NK-92 treated with Interleukin-12 subunit alpha and Interleukin-12 subunit beta, amount 100 ng/mL, for 24 hours (cell line): ENCODE measurements at places on chromosomes 16 and 17.

DNA sequence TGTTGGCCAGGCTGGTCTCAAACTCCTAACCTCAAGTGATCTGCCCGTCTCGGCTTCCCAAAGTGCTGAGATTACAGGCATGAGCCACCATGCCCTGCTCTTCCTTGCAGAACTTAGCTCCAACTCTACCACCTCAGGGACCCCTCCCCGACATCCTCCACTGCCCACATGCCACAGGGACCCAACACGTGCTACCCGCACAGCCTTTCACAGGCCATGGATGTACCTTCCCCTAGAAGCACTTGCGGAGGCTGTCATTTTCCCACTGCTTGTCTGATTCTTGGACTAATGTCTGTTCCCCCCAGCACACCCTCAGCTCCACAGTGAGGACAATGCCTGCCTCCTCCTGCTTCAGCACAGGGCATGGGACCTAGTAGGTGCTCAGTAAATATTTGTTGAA is 147.4 kb downstream of the ZNF423 start:
- DNase-seq: no peak

- no peak for DNase-seq
Observed at GRCh38 chr16:1741553-1742165, 29.7 kb downstream of the NME3 start.

GRCh38 chr16:62067182-62067581 is 30.9 kb upstream of the CDH8 start:
- no peak for DNase-seq

- DNase-seq: no peak
Observed at GRCh38 chr16:35642322-35642835, 2183.0 kb downstream of the TP53TG3F start.

DNA sequence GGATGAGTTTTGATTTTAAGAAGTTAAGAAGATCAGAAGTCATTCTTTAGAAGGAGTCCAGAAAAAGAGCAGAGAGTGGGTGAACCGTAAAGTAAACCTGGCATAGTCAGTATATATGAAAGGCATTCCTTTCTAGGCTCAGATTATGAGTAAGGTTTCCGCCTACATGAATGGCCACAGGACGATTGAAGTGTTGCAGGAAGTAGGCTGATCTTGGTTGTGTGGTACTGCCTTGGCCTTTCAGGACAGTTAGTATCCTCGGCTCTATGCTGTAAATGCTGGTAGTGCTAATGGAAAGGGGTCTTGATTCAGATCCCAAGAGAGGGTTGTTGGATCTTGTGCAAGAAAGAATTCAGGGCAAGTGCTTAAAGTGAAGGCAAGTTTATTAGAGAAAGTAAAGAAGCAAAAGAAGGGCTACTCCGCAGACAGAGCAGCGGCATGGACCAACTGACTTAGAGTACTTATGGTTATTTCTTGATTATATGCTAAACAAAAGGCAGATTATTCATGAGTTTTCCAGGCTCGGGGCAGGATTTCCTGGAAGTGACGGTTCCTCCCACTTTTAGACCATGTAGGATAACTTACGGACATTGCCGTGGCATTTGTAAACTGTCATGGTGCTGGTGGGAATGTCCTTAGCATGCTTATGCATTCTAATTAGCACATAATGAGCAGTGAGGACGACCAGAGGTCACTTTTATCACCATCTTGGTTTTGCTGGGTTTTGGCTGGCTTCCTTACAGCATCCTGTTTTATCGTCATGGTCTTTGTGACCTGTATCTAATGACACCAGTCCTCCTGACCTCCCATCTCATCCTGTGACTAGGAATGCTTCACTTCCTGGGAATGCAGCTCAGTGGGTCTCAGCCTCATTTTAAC is 164.8 kb downstream of the SNX29 start:
- DNase-seq: no peak

DNA sequence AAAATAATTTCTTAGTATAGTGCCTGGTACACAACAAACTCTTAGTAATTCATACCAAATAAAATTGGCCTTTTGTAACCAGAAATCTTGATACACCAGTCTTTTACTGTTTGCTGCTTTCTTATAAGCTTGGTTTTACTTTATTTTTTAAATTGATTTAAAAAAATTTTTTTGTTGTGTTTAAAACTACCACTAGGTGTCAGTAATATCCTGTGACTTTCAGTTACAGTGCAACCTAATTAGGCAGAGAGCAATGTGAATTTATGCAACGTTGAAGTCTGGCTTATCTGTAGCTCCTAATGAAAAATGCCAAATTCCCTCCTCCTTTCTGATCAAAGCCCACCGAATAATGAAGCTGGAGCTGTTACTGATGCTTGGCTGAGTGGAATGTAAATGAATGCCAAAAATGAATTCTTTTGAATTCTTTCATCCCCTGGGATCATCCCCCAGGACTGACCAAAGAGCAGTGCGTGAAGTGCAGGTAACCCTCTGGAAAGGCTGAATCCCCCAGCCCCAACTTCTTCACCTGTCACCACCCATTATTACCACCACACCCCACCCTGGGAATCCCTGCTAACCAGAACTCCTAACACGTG is 3.8 kb downstream of the ERCC4 start:
- no peak for DNase-seq

DNA sequence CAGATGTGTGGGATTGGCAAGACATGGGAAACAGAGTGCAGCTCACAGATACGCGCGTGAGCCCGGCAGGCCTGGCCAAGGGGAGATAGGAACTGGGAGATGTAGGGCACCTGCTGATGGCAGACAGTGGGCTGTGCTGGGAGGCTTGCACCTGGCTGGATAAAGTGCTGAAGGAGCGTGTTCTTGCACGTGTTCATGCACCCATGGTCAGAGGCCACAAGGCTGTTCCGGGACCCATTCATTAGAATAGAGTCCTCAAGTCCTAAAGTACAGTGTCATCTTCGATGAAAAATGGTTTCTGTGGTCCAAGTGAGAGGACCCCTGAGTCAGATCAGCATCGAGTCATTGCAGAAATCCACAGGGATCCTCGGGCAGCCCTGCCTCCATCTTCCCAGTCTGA is 236.4 kb downstream of the CCDC182 start:
- no peak for DNase-seq

DNA sequence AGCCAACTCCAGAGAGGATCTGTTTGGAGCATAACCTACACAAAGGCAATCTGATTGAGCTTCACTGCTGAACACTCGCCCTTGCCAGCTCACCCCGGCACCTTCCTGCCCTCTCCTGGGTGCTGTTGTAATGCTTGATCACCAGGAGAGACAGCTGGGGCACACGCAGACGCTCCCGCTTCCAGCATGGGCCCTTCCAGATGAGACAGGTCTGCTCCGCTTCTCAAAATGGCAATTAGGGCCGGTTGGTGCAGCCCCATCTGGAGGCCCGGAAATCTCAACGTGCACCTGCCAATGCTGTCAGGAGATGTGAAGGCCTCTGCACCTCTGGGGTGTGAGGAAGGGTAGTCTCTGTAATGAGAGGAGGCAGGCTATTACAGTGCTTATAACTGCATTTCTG is 206.1 kb downstream of the ABCC12 start:
- DNase-seq: no peak

GRCh38 chr16:2143878-2144485 is 4.4 kb upstream of the RAB26 start:
- DNase-seq: no peak

DNA sequence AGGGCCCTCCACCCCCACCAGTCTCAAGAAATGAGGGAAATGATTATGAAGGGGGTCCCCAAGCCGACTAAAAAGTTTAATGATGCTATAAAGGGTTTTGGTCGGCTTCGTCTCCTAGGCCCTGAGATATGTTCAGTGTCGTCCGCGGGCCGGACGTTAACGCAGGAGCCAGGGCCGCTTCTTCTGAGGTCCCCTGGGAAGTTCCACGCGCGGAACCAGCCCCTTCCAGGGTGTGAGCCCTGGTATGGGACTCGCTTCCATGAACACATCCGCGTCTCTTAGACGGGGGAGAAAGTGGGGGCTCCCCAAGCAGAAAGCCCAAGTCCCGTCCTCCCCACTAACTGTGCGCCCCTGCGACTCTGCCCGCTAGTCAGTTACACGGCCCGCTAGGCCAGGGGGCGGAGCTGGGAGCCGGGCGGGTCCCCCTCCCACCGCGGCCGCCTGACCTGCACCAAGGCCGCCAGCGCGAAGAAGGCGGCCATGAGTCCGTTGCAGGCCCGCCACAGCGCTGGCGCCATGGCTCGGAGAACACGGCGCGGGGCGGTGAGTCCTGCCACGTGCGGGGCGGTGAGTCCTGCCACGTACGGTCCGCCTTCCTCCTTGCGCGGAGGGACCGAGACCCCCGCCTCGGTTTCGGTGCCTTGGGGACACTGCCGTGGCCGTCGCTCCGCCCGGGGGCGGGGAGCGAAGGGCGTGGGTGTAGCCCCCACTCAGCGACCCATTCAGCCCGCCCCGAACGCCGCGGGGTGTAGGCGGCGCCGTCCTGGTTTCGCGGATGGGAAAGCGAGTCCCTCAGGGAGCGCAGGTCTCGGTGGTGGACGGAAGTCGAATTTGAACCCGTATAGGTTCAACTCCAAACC is at the start of gene TMEM220:
Gene TMEM220 (minus strand): TSS at position 690 of the 860 bp plus-strand sequence. CDS start 172 bp downstream, at position 518.
- no peak for DNase-seq
